Tongue (tissue), 3 donors: ENCODE measurements at places on chromosomes 2 and 18.

GRCh38 chr2:212595036-212595654, 56.5 kb upstream of the ERBB4 start:
- no peak for DNase-seq

GRCh38 chr18:78912844-78913243, 66.8 kb upstream of the SALL3 start:
- DNase-seq = no peak

GRCh38 chr2:64607381-64608304, 46.1 kb downstream of the SERTAD2 start:
- peak; percentile 73 for DNase-seq

- DNase-seq = no peak
These were observed 377.3 kb upstream of the POU3F3 start for GRCh38 chr2:104476563-104476988.

GRCh38 chr2:85428343-85428881, 9.9 kb downstream of the SH2D6 start:
- no peak for DNase-seq

DNA sequence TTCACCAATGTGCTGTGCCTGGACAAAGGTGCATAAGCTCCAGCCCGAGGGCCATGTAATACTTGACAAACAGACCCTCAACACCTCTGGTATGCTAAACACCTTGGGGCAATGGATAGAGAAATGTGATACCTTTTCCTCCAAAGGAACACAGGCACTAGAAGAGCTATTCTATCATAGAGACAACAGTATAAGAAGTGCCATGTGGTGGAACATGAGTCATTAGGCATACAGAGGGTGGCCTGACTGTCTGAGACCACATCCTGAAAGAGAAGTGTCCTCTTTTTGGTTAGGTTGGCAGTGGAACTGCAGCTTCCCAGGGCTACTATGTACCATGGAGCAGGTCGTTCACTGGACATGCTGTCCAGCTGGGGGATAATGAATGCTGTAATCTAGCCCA, 153.9 kb downstream of the INSIG2 start:
- no peak for DNase-seq

DNA sequence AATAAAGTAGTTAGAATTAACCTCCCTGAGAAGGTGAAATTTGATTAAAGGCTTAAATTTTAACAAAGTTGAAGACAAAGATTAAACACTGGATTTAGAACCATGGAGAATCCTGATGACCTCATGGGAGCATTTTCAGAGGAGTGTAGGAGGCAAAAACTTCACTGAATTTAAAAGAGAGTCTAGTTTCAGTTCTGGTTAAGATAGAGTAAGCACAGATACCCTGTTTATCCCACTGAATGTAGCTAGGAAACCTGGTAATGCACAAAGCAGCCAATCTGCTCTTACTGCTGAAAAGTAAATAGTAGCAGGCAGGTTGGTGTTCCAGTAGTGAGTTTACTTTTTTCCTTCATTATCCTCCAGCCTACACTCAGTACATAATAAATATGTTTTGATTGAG, 654.9 kb upstream of the SYT4 start:
- no peak for DNase-seq

GRCh38 chr18:56508370-56509036, 129.9 kb downstream of the TXNL1 start:
- no peak for DNase-seq

DNA sequence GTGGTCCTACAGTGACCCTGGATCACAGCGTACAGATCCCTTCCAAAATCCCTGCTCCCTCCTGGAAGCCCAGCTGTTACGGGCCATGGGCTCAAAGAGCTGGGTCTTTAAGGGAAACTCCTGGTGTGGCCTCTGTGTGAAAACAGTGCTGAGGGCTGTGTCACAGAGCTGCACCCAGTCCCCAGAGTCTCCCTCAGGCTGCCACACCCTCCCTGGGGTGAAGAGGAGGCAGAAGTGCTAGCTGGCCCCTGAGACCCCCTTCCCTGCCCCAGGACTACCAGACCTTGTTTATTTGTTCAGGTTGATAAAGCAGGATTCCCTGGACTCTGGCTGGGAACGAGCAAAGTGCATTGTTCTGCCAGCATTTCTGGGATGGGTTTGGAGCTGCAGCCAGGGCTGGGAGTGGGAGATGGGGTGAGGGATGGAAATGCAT, 7.7 kb downstream of the ATOH8 start:
- DNase-seq = no peak

GRCh38 chr2:203625701-203626100, 80.7 kb upstream of the CD28 start:
- DNase-seq = peak; percentile 69

- DNase-seq = no peak
These were observed 4.5 kb upstream of the MYOM1 start for GRCh38 chr18:3224223-3224622.

DNA sequence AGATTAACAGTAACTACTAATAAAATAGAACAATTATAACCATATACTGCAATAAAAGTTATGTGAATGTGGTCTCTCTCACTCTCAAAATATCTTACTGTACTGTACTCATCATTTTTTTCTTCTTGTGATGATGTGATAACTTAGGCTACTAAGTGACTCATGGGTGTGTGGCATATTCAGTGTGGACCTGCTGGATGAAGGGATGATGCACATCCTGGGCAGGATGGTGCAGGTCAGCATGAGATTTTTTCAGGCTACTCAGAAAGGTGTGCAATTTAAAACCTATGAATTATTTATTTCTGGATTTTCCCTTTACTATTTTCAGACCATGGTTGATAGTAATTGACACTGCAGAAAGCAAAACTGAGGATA, 90.7 kb downstream of the NCKAP5 start:
- no peak for DNase-seq

- DNase-seq = no peak
These were observed 124.9 kb downstream of the PLB1 start for GRCh38 chr2:28620801-28621171.

- DNase-seq = no peak
These were observed 35.9 kb downstream of the PTPN4 start for GRCh38 chr2:119795309-119796303.

DNA sequence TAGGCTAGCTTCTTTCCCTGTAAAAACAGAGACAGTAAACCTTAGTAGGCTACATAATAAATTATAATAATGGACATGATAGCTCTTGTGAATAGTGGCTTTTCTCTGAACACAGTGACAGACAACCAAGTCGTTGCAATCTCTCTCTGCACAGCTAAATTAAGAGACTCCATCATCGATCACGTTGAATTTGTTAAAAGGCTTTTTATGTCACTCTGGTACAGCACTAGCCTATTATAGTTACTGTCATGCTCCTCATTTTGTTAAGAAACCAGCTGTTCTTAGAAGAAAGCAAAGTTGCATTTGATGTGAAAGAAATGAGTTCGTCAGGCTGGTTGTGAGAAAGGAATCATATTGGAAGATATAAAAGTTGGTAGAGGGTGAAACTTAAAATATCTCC, 50.3 kb upstream of the ARHGAP28 start:
- no peak for DNase-seq
